Esophagus squamous epithelium (tissue), 5 donors: ENCODE measurements at places on chromosomes 6 and 20. TPM values are rescaled to one million over a fixed set of nuclear protein-coding genes. Genes with fewer than 3 reads are reported as not detected.

The APMAP gene
- 16.7 TPM for total RNA-seq

The HLA-F gene
- total RNA-seq, result 10.2 TPM

The PTK7 gene
- total RNA-seq, result 30.6 TPM

The ARMH2 gene
- total RNA-seq, result not detected

The IFT52 gene
- 6.9 TPM for total RNA-seq

The DDO gene
- total RNA-seq, result 0.57 TPM

The POU5F1 gene
- 4.1 TPM for total RNA-seq

The RUNX2 gene
- total RNA-seq, result 2.4 TPM

The CLPSL2 gene
- total RNA-seq, result not detected

The CPXM1 gene
- total RNA-seq, result 0.53 TPM

The DZANK1 gene
- total RNA-seq, result 5.2 TPM

The MMS22L gene
- total RNA-seq, result 14.2 TPM

The ACSS2 gene
- 36.3 TPM for total RNA-seq
